ENCODE measurements at places on chromosomes 7 and 10. TPM values are rescaled to one million over a fixed set of nuclear protein-coding genes. Genes with fewer than 3 reads are reported as not detected.

Gene RGR
- total RNA-seq = 0.23 TPM

Gene C7orf33
- total RNA-seq = not detected

DNA sequence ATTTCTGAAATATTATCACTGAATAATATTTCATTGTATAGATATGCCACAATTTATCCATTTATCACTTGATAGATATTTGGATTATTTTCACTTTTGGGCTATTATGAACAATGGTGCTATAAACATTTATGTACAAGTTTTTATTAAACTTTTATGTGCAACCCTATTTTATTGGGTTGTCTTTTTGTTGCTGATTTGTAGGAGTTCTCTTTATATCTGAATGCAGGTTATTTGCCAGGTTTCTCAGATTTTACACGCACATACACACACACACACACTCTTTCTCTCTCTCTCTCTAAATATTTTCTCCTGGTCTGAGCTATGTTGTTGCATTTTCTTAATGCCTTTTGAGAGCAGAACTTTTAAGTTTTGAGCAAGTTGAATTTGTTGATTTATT, 36.2 kb downstream of the ADK start:
- H3K36me3 ChIP-seq = no peaks in the 10 kb centered on the region
- no peaks in the 10 kb centered on the region for H3K27me3 ChIP-seq
- no peak for DNase-seq
- no peak overlapping the region for H3K4me3 ChIP-seq
- H3K4me1 ChIP-seq = peaks cover 17% of the 10 kb centered on the region

DNA sequence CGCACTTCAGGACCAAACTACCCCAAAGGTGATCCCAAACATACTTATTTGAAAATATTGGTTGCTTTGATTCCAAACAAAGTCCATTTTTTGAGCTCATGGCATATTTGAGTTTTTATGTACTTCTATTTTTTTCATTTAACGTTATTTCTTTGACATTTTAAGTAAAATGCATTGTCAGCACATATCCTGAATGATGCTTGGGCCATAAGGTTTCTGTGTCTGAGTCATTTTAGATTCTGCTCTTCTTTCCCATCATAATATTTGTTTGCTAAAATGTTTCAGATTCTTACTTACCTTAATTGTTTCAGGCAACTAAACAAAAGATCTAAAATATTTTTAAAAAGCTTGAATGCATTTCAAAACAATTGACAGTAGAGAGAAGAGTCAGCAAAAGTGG, 998.2 kb downstream of the REEP3 start:
- no peak overlapping the region for H3K4me3 ChIP-seq
- no peaks in the 10 kb centered on the region for H3K27me3 ChIP-seq
- DNase-seq = no peak
- no peaks in the 10 kb centered on the region for H3K4me1 ChIP-seq
- no peak overlapping the region for H3K27ac ChIP-seq

DNA sequence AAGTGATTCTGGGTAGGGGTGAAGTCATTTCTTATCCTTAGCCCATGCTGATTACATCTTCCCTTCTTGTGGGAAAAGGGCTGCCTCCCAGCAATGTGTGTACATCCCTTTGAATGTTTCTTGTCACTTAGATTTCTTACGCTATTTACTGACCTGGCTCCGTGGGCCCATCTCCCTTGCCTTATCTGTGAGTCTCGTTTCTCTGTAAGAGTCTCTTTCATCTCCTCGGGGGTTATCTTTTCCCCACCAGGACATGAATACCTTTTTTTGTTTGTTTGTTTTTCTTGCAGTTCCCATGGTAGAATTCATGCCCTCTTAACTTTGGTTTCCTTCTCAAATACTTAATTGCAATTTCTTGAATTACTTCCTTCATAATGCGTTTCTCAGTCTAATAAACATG, 107.7 kb downstream of the BAMBI start:
- peaks cover 33% of the 10 kb centered on the region for H3K4me1 ChIP-seq
- H3K4me3 ChIP-seq = no peak overlapping the region
- H3K36me3 ChIP-seq = no peaks in the 10 kb centered on the region
- no peaks in the 10 kb centered on the region for H3K27me3 ChIP-seq

- H3K36me3 ChIP-seq = peaks cover 30% of the 10 kb centered on the region
- H3K27me3 ChIP-seq = no peaks in the 10 kb centered on the region
- DNase-seq = no peak
- H3K27ac ChIP-seq = no peak overlapping the region
- H3K4me3 ChIP-seq = no peak overlapping the region
Measured at GRCh38 chr7:2771274-2771731, 72.8 kb downstream of the GNA12 start.

DNA sequence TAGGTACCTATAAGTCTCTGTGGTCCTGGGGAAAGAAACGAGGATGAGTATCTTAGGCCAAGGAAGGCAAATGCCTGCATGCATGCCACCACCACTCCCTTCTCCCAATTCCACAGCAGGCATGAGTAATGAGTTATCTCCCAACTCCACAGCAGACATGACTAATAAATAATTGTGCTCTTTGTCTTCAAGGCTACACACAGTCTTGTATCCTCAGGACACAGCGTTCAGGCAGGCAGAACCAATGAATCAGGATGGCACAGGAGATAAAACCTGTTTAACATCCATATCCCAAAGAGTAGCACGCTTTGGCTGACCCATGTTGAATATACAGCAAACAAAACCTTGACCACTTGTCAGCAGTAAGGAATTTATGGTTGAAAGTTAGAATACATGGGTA, 229.7 kb upstream of the NFE2L3 start:
- H3K4me1 ChIP-seq = no peaks in the 10 kb centered on the region
- DNase-seq = no peak
- peaks cover 8% of the 10 kb centered on the region for H3K27me3 ChIP-seq
- H3K4me3 ChIP-seq = no peak overlapping the region
- no peak overlapping the region for H3K27ac ChIP-seq

All from neural crest cell (in vitro differentiated cells).